ENCODE measurements at places on chromosomes 12 and 14. TPM values are rescaled to one million over a fixed set of nuclear protein-coding genes. Genes with fewer than 3 reads are reported as not detected.

The C12orf54 gene
- not detected for total RNA-seq

The ENO2 gene
- total RNA-seq = 22.7 TPM

The NTN4 gene
- 86.9 TPM for total RNA-seq

DNA sequence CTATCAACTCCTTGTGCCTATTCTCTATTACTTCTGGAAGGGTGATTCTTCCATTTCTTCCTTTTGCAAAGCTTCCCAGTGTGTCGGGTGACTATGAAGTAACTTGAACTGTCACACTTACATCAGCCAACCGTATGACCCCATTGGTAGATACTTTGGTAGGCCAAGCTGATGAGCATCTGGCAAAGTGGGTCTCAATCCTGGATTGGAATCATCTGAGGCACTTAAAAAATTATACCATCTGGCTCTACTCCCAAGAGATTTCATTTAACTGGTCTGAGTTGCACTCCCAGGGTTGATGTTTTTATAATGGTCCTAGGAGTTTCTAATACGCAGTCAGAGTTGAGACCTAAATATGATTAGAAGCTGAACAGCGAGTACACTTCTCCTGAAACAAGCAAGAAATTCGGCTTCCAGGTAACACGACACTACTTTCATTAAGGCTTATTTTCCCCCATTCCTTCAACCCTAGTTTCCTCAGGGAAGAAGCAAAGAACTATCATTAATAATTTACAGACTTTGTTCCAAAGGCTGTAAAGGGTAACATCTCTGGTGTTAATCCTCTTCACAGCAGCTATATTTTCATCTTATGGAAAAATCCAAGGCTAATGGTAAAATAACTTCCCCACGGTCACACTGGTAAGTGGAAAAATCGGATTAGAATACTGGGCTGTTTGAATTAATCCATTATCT, 76.8 kb downstream of the PDE6H start:
- no peaks in the 10 kb centered on the region for H3K27me3 ChIP-seq
- no peak overlapping the region for H3K4me3 ChIP-seq
- no peaks in the 10 kb centered on the region for H3K36me3 ChIP-seq
- H3K27ac ChIP-seq = no peak overlapping the region
- DNase-seq = no peak

DNA sequence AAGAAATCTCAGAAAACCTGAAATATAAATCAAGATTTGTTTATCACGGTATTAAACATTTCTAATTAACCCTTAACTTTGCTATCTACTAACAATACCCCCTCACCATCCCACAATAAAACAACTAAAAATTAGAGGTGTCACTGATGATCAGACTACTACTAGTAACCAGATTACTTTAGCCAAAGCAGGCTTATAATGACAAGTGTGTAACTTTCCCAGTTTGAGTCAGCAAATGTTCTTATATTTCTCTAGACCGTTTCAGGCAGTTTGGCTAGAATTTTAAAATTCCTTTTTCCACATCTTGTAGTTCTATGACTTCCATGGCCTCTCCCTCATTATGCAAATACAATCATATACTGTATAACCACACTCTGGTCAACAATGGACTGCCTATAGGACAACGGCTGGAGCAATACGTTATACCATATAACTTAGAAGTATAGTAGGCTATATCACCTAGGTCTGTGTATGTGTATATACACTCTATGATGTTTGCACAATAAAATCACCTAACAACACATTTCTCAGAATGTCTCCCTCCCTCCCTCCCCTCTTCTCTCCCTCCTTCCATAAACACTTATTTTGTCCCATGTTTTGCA, 102.1 kb downstream of the DENND5B start:
- no peaks in the 10 kb centered on the region for H3K27me3 ChIP-seq
- peaks cover 14% of the 10 kb centered on the region for H3K4me1 ChIP-seq
- no peak overlapping the region for H3K4me3 ChIP-seq
- H3K36me3 ChIP-seq = no peaks in the 10 kb centered on the region

- DNase-seq = no peak
- H3K4me1 ChIP-seq = peaks cover 6% of the 10 kb centered on the region
- no peaks in the 10 kb centered on the region for H3K27me3 ChIP-seq
Measured at GRCh38 chr12:104620837-104621531, 164.2 kb downstream of the CHST11 start.

- DNase-seq = no peak
- no peak overlapping the region for H3K4me3 ChIP-seq
- no peaks in the 10 kb centered on the region for H3K27me3 ChIP-seq
- no peaks in the 10 kb centered on the region for H3K36me3 ChIP-seq
- no peaks in the 10 kb centered on the region for H3K4me1 ChIP-seq
Measured at GRCh38 chr12:39919790-39920189, 186.1 kb downstream of the SLC2A13 start.

DNA sequence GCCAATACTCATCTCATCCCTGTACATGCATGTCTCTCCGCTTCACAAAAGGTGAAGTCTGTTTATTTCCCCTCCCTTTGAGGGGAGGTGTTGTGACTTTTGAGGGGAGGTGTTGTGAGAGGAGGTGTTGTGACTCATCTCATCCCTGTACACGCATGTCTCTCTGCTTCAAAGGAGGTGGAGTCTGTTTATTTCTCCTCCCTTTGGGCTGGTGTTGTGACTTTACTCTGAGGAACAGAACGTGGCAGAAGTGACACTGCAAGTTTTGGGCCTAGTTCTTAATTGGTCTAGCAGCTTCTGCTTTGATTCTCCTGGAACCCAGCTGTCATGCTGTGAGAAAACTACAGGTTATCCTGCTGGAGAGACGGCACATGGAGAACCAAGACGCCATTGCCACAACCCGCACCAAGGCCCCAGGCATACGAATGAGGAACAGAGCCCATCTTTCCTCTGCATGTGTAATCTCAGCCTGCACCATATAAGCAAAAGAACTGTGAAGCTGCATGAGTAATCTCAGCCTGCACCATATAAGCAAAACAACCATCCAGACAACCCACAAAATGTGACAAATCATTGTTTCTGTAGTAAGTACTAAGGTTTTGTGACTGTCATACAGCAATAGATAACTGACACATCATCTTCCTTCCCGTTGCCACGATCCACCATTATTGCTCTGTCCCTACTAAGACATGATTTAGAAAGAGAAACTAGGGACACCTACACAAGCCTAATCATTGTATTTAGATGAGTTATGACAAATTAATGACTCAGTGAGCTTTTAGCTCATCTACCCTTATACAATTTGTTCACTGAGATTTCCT, 30.0 kb downstream of the GALNT4 start:
- no peaks in the 10 kb centered on the region for H3K4me1 ChIP-seq
- no peak overlapping the region for H3K27ac ChIP-seq
- no peaks in the 10 kb centered on the region for H3K27me3 ChIP-seq
- no peak overlapping the region for H3K4me3 ChIP-seq
- DNase-seq = no peak
- H3K36me3 ChIP-seq = no peaks in the 10 kb centered on the region

DNA sequence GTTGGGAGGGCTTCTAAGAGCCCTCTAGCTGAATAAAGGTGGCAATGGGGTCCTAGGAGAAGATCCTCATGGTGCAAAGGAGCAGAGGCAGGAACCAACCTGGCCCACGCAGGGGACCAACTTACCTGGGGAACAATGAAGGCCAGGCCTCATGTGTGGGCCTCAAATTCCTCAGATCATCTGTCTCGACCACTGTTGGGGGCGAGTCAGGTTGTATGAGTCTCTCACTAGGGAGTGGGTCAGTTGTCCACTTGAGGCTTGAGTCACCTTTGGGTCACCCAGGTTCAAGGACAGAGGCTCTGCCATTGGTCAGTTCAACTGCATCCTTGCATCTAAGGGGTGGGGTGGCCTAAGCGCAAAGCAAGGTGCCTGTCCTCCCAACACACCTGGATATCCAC, 43.7 kb upstream of the BDKRB2 start:
- H3K4me3 ChIP-seq = no peak overlapping the region
- H3K36me3 ChIP-seq = no peaks in the 10 kb centered on the region
- no peak overlapping the region for H3K27ac ChIP-seq
- DNase-seq = no peak

GRCh38 chr12:78034025-78034424, 203.3 kb downstream of the NAV3 start:
- no peaks in the 10 kb centered on the region for H3K27me3 ChIP-seq
- no peak for DNase-seq
- H3K27ac ChIP-seq = peak overlapping the region; percentile 12
- H3K4me1 ChIP-seq = no peaks in the 10 kb centered on the region

Data from heart left ventricle (tissue), 16 donors.